ENCODE measurements at places on chromosomes 6 and 20.
A peak's percentile ranks its signal among the peaks of the same experiment; 100 is the strongest.

GRCh38 chr6:23522792-23523547 is 603.0 kb upstream of the NRSN1 start:
- DNase-seq = no peak

- no peak for DNase-seq
These were observed 13.7 kb downstream of the EXOC2 start for GRCh38 chr6:679282-679681.

- no peak for DNase-seq
These were observed 24.8 kb downstream of the GRM4 start for GRCh38 chr6:34120953-34121675.

GRCh38 chr6:125655511-125655910 is 93.9 kb upstream of the HEY2 start:
- no peak for DNase-seq

GRCh38 chr6:21031182-21031581 is 496.9 kb downstream of the CDKAL1 start:
- DNase-seq = no peak

GRCh38 chr20:23180451-23180921 is 94.4 kb upstream of the CD93 start:
- DNase-seq = no peak

DNA sequence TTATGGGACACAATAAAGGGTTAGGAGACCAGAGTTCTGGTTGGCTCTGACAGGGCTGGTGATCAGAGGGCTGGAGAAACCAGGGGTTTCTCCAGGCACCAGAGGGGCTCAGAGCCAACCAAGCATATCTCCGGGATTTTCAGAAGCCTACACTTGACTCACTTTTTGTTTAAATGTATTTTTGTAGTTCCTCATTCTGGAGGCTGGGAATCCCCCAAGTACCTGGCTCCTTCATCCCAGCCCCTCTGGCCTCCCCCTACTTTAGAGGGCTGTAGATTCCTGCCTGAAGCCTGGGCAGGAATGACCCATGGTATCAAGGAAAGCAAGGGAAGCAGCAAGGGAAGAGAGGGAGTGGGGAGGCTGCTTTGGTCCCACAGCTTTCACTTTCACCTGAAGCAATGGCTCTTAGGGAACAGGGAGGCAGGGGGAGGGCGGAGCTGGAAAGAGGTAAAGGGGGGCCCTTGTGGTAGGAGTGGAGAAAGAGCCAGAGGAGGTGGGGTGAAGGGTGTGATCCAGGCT is 973 bp downstream of the CD40 start:
- no peak for DNase-seq

DNA sequence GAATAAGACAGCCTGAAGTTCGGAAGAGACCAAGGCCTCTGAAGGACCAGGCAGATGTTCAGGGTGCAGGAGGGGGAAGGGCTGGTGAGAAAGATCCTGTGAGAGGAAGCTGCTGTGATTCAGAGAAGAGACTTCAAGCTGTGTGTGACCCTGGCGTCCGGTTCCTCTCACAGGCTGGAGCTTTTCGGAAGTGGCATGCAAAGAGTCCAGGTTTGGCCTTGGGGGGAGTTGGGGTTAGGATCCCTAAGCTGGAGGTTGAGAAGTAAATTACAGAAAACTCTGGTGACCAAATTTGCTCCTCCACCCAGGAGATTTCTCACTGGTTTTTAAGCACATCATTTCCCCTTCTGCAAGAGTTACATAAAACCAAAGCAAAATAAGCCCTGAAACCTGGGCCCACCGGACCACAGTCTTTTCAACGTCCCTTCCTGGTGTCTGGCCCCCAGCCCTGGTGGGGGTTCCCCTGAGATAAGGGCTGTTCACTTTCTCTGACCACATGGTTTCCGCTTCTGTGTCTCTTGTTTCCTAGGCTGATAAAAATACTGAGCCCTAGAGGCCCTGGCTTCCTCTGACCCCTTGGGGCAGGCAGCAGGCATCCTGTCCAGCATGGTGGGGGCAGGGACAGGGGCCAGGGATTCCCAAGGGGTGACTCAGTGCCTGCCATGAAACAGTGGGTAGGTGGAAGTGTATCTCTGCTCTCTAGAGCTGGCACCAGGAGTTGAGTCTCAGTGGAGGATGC is 12.0 kb upstream of the LTA start:
- DNase-seq = no peak

GRCh38 chr20:3248167-3248992 is 9.4 kb upstream of the SLC4A11 start:
- no peak for DNase-seq

GRCh38 chr20:20437314-20437713 is 69.4 kb downstream of the INSM1 start:
- no peak for DNase-seq

GRCh38 chr6:159450815-159451465 is 242.1 kb downstream of the SOD2 start:
- DNase-seq = no peak

DNA sequence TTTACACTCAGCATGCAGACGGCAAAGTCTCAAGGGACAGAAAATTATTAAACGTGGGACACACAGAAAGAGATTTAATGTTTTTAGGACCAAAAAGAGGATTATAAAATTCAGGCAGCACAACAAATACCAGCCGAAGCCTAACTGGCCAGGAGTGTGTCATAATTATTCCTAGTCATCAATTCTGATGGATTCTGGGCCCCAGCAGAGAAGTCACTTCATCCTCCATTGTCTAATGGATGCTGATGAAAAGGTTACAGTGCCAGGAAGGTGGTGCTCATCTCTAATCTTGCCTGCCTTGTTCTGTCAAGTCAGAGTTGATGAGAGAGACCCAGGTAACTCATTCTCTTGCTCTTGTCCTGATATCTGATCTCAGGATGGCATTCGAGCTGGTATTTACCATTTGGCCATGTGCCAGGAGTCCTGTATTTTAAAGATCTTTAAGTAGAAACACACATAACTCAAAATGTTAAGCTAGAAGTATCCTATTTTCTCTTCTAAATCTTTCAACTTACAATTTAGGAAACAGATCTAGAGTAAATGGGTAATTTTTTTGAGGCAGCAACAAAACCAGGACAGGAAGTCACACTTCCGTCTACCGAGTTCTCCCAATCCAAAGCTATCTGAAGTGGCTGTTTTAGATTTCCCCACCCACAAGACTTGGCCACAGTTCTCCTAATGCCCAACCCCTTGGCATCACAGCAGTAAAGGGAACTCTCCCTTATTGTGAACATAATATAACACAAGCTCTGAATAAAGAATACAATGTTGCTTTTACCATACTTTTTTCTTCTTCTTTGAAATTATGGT is 50.0 kb downstream of the ADAT2 start:
- no peak for DNase-seq

DNA sequence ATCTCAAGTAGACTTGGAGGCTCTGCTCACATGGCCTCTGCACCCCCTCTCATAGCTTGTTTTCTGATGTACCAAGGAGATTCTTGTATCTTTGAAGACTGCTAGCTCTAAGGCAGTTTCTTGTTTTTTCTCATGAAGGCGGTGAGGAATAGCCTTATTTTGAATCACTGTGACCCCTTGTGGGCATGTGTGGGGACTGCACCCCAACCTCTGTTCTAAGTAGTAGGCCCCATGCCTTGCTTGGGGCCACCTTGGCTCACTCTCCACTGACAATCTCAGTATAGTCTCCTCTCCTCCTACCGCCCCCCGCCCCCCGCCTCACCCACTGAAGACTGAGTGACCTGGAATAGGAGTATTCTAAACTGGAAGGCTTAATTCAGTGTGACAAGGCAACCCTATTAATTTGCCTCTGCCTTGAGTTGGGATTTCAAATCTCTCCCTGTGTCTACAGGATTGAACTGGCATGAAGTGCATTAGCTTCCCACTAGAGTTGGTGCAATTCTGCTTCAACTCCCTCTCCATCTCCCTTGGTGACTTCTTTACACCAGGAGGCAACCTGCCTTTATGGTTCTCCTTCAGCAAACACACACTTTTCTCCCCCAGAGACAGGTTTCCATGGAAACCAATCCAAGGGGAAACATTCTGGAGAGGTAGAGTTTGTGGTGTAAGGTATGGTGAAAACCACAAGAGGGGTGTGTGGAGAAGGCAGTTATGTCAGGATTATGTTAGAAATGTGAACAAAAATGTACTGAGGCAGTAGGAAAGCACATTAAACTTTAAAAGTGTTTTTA is 75.4 kb upstream of the ECI2 start:
- DNase-seq = peak; percentile 29

- no peak for DNase-seq
These were observed 238.2 kb downstream of the GMDS start for GRCh38 chr6:2007165-2007564.

GRCh38 chr6:22025468-22026163 is 271.2 kb downstream of the PRL start:
- no peak for DNase-seq

DNA sequence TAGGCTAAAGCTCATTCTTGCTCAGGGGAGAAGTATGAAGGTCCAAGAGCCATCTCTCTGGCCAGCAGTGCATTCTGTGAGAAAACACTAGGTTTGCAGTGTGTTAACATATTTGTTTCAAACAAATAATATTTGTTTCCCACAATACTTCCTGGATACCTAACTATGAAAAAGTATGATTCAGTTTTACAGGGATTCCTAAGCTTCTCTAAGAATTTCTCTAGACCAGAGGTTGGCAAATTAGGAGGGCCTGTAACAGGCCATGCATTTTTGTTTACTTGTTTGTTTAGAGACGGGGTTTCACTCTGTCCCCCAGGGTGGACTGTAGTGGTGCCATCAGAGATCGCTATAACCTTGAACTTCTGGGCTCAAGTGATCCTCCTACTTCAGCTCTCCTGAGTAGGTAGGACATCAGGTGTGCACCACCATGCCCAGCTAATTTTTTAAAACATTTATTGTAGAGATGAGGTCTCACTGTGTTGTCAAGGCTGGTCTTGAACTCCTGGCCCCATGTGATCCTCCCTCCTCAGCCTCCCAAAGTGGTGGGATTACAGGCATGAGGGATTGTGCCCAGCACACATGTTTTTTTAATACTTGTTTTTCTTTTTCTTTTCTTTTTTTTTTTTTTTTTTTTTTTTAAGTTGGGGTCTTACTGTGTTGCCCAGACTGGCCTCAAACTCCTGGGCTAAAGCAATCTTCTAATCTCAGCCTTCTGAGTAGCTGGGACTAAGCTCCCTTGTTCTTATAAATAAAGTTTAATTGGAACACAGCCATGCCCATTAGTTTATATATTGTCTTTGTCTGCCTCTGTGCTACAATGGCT is 71.7 kb downstream of the ADGRG6 start:
- DNase-seq = no peak

GRCh38 chr6:42332916-42333315 is 115.3 kb upstream of the MRPS10 start:
- no peak for DNase-seq

DNA sequence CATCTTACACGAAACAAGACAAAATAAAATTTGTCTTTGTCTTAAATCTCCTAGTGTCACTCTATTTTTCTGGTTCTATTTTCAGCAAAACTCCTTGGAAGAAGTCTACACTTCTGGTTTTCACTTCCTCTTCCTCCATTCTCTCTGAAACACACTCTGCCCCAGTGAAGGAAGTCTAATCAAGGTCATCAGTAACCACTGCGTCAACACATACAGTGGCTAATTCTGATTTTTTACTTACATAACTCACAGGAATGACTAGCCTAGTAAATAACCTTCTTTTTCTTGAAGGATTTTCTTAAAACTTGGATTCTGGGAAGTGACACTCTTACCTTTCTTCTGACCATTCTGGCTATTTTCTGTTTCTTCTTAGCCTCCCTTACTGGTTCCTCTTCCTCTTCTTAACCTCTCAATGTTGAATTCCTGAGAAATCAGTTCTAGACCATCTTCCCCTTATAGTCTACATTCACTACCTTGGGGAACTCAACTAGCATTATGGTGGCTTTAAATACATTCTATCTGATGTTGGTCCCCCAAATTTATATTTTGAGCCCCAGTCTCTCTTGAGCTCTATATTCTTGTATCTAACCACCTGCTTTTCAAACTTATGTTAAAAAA is 37.5 kb downstream of the AIG1 start:
- DNase-seq = no peak

GRCh38 chr6:87832025-87832825 is 130.2 kb upstream of the AKIRIN2 start:
- no peak for DNase-seq

DNA sequence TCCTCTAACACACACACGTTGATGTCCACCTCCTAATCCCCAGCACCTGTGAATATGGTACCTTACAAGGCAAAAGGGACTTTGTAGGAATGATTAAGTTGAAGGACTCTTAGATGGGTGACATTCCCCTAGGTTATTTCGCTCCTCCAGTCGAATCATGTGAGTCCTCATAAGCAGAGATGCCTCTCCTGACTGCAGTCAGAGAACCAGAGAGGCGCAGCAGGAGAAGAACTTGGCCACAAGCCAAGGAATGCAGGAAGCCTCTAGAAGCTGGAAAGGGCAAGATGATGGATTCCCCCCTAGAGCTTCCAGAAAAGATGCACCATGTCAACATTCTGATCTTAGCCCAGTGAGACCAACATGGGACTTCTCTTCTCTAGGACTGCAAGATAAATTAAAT is 133.1 kb upstream of the PTPRT start:
- no peak for DNase-seq

DNA sequence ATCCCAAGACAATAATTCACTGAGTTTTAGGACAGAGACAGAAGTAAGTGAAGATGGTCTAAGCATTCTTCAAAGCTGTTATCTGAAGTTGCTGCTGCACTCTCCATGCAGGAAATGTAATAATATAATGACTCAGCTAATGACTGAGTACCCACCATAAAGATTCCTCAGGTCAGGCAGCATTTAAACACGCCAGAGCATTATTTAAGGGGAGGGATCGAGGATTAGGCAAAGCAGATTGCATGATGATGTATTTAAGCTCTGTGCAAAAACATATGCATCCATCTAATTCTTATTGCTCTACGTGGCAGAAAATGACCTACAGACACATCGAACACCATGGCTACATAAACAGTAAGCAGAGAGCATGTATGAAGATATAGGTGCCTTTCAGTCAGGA is 216.4 kb downstream of the UNC5CL start:
- DNase-seq = no peak

DNA sequence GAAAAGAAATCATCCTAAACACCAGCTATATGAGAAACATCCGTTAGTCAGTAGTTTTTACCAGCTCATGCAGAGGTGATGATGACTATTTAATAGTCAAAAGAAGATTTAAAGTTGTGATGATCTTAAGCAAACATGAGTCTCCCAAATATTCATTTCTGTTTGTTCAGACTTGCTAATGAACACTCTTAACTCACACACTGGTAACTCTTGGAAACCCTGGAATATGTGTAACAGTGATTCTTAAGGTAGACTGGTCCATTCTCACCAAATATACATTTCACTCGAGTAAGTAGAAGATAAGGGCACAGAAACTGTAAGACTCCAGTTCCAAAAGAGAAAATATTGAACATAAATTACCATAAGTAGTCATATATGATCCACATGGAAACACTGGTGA is 29.1 kb downstream of the RSPO3 start:
- no peak for DNase-seq
